Stimulated activated CD8-positive, alpha-beta memory T cell treated with anti-CD3 and anti-CD28 coated beads, Interleukin-7, amount 100 ng/mL, for 1 hour (primary cell): ENCODE measurements at places on chromosomes 3 and 15.

DNA sequence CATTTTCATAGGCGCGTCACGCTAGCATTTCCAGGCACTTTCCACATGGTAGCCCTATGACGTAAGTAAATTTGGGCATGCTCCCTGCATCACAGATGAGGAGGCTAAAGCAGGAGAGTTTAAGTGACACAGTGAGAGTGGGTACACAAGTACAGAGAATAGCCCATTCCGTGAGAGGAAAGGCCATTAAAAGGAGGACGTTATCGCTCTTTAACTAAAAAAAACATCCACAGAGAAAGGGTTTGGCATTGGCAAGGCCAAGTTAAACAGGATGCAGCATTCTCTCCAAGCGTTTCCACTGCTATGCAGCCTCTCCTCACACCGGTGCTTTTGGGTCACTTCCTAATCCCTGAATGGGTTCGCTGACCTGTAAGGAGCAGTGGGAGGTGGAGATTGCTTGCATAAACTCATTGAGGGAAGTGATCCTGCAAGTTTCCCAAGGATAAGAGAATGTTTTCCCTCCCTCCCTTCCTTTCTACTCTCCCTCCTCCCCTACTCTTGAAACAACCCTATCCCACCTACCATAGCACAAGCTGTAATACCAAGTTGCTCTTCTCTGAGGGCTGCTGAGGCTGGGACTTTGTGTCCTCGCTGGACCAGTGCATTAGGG is 147.7 kb downstream of the VGLL4 start:
- DNase-seq, result no peak

- no peak for DNase-seq
These were observed 21.1 kb upstream of the ABTB1 start for GRCh38 chr3:127651516-127652172.

DNA sequence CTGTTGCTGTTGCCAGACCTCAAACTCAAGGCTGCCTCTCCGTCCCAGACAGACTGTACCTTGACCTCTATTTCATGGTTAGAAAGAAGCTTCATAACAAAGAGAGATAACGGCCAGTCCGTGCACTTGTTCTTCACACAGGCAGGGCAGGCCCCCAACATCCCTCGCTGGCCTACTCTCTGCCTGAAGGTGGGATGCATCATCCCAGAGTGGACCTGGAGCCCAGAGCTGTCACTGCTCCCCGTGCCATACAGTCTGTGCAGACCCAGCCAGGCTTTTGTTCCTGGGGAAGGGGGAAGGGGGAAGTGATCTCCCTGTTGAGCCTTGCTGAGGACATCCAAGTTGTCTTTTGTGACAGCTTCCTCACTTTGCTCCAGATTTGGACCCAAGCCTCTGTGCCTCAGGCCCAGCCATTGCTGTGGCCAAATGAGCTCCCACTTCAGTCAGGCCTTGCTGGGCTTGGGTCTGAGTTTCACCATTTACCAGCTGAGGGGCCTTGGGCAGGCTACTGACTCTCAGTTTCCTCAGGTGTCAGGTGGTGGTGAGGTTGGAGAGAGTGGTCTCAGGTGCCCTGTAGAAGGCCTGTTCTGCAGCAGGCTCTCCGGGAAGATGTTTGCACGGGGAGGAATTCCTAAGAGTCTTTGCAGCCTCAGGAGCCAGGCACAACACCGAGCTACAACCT is 141.6 kb downstream of the DNAJB8 start:
- DNase-seq, result no peak

DNA sequence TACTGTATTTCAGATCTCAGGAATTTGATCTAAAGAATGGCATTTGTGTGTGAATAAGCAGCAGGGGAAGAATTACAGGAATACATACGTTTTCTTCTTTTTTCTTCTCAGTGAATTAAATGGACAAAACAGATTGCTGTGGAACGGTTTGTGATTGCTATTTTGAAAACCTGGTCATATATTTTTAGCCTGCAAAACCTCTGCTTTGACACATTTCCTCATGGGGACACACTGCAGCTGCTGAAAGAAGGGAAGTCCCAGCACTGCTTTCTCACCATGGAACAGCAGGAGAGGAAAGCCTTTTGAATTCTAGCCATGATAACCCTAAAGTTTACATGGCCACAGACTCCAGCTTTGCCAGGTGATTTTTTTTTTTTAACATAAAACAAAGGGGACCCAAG is 315.0 kb downstream of the OXSM start:
- no peak for DNase-seq

DNA sequence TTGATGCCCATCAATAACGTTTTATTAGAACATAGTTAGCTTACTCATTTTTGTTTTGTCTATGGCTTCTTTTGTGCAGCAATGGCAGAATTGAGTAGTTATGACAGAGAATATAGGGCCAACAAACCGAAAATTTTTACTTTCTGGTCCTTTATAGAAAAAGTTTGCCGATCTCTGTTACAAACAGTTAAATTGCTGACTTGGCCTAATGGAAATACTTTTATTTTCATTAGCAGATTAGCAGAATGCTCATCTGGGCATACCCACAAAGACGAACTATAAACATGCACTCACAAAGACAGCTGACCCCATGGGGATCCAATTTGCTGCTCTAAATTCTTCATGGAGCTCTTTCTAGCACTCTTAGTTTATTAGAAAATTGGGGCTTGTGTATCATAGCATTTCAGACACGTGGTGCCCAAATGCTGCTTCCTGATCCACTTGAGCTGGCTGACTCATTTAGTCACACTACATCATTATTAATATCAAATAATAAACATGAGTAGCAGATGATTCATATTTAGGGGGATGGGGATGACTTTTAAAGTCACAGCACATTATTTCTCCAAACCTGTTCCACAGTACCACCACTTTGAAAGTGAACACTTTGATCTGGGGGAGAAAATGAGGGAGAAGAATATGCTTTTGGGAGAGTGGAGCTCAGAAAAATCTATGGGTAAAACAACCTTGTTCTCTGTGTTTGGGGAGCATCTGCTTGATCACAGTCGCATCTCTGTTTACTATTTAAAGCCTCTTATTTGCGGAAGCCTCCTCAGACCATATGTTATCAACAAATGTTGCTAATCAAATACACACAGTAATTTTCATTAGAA is 228.1 kb upstream of the FEZF2 start:
- DNase-seq, result no peak

GRCh38 chr3:170635385-170635735 is 49.5 kb upstream of the SLC7A14 start:
- DNase-seq, result no peak

GRCh38 chr15:48781017-48781416 is 29.9 kb downstream of the CEP152 start:
- no peak for DNase-seq

DNA sequence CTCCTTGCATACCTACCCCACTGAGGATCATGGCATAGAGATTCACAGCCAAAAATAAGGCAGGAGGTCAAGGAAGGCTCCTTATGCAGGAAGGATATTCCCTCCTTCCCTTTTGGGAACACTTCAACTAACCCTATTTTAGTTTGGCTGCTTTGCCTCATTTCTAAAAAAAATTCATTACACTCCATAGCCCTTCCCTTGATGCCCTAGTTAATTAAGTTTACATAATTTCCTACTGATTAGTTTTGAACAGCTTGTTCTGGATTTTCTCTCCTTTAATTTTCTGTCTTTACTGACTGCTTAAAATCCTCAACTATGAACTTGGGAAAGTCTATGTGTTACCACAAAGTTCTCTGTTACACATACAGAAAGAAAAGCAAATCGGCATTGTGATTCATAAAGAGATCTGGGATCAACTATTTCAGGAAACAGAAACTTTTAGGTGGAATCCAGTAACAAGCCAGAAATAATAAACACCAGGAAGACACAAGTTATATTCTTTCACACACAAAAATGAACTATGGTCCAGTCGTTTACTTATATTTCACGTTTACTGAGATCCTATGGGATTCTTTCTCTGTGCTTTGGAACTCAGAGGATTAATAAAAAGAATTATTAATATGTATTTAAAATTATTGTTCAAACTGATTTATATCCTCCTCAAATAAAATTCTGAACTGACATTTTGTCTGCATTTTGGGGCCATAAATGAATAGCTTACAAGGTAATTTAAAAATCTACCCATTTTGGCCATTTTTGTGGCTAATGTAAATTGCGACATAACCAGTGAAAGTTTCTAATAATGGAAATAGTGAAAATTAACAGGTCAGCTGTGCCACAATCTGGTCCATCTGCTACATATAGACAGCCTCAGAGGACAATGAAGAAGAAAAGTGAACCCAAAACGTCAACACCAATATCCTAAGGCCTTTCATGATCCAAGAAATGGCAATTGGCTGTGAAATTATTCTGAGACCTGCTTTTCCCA is 113.8 kb downstream of the FRMD5 start:
- DNase-seq, result no peak

- no peak for DNase-seq
These were observed 137.1 kb upstream of the TMC3 start for GRCh38 chr15:81511138-81511537.

DNA sequence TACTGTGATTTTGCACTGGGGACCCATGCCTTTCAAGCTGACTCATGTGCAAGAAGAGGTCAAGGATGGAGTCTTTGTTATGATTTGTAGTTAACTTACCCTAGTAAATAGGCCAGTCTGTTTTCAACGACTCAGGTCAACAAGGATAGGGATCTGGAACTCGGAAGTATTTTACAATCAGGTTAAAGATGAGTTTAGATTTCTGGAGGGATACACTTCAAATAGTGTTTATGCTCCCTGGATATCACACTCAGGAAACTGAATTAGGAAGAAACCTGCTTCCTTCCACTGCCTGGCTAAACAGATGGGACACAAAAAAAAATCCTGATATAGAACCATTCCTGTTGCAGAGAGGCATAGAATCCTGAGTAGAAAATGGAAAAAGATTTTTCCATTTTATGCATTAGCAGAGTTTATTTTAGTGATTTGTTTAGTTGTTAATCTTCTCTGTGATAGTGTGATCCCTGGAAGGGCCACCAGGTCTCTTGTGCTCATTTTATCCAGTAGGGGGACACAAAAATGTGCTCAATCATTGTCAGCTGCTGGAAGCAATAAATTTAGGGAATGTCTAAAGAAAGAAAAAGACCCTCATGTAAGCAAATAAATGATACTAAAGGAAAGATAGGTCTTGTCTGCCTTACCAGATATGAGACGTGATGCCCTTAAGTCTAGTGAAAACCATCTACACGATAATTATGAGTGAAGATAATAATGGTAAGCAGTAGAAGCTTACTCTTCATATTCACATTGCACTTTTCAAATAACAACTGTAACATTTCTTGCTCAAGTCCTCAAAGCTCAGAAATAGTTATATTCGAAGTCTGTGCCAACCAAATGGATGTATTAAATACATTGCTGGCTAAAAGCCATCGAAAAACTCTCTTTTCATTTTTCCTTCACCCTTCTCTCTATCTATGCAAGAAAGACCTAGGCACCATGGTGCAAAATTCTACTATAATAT is 452.1 kb upstream of the KCNMB2 start:
- DNase-seq, result no peak

DNA sequence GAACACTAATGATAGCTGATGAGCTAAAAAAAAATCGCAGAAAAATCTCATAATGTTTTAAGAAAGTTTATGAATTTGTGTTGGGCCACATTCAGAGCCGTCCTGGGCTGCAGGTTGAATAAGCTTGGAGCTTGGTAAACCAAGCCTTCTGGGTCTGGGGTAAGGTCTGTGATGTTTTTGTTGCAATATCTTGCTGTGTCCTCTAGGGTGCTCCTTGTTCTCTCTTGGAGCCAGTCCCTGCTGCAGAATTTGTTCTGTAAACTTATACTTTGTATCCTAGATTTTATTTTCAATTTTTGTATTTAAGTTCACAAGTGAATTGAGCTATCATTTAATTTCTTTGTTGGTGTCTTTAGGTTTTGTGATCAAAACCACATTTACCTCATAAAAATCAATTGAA is 143.7 kb downstream of the NR1D2 start:
- no peak for DNase-seq

- DNase-seq, result no peak
These were observed 91.1 kb upstream of the KLF13 start for GRCh38 chr15:31235311-31236183.

DNA sequence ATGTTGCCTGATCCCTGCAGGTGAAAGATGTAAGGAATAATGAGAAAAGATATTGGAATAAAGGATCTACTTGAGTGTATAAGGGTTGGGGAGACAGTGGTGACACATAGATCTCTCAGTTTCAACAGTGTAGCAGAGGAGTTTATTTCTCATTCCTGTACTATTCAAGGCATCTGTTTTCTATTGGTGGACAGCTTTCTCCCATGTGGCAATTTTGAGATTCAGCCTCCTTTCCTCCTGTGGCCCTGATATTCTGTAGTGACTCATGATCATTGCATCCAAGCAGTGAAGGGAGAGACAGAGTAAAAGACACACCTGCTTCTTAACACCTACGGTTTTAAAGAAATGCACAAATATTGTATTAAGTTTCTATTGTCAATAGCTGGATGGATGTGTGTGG is 327.6 kb downstream of the GRM7 start:
- DNase-seq, result no peak

- DNase-seq, result no peak
These were observed 1220.5 kb downstream of the ROBO2 start for GRCh38 chr3:78260388-78260787.

- DNase-seq, result no peak
These were observed 29.9 kb downstream of the PTPRG start for GRCh38 chr3:61591300-61591699.

DNA sequence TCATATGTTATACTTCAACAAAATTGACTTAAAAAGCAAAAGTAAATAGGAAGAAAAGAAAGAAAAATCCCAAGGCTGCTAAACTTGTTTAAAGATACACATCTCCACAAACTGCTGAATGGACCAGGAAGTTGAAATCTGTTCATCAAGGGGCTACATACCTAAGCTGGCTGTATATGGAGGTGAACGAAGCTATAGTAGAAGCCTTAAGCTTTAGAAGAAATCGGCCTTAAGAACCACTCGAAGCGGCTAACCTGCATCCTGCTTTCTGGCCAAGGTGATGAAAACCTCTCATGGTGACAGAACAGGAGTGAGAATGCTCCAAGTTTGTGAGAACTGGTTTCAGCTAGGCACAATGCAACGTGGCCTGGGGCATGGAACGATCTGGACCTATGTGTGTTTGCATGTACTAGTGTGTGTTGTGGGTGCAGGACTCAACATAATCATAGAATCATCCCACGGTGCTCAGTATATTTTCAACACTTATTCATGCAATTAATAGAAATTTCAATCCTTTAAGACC is 31.3 kb upstream of the SPTBN5 start:
- DNase-seq, result no peak

- DNase-seq, result peak; percentile 75
These were observed 32.8 kb downstream of the DNASE1L3 start for GRCh38 chr3:58177747-58178527.

DNA sequence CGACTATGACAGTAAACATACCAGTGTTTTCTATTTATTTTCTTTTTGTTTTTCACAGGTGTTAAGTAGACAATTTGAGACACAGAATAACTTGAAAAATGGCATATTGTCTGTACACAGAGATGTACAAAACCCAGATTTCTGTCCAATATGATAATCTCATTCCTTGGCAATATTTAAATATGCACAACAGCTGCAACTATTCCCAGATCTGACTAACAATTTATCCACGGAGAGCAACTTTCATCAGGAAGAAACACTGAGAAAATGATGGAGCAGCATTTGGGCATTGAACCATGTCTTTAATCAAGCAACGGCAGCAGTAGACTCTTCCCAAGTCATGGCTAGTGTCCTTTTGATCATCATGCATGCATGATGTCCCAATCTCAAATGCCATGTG is 452.6 kb downstream of the ZPLD1 start:
- DNase-seq, result no peak
